ENCODE measurements at places on chromosomes 1 and 21. TPM values are rescaled to one million over a fixed set of nuclear protein-coding genes. Genes with fewer than 3 reads are reported as not detected.

Gene CD34
- total RNA-seq, result 0.44 TPM

Gene RCOR3
- 13.3 TPM for total RNA-seq

Gene TMEM53
- total RNA-seq, result 17.2 TPM

Gene TMEM61
- total RNA-seq, result not detected

Gene SAMD13
- total RNA-seq, result not detected

Gene LCE2A
- not detected for total RNA-seq

Gene AADACL4
- not detected for total RNA-seq

Gene FCAMR
- total RNA-seq, result not detected

Gene GLUL
- 150 TPM for total RNA-seq

Gene PGD
- total RNA-seq, result 44.6 TPM

Gene EXO1
- 48.3 TPM for total RNA-seq

Gene TCHH
- total RNA-seq, result not detected

Gene BARHL2
- total RNA-seq, result not detected

Gene SHISAL2A
- not detected for total RNA-seq

DNA sequence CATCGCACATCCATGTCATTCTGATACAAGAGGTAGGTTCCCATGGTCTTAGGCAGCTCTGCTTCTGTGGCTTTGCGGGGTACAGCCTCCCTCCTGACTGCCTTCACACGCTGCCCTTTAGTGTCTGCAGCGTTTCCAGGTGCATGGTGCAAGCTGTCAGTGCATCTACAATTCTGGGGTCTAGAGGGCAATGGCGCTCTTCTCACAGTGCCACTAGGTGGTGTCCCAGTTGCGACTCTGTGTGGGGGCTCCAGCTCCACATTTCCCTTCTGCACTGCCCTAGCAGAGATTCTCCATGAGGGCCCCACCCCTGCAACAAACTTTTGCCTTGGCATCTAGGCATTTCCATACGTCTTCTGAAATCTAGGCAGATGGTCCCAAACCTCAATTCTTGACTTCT is 138.2 kb upstream of the BRINP3 start:
- no peak for DNase-seq

DNA sequence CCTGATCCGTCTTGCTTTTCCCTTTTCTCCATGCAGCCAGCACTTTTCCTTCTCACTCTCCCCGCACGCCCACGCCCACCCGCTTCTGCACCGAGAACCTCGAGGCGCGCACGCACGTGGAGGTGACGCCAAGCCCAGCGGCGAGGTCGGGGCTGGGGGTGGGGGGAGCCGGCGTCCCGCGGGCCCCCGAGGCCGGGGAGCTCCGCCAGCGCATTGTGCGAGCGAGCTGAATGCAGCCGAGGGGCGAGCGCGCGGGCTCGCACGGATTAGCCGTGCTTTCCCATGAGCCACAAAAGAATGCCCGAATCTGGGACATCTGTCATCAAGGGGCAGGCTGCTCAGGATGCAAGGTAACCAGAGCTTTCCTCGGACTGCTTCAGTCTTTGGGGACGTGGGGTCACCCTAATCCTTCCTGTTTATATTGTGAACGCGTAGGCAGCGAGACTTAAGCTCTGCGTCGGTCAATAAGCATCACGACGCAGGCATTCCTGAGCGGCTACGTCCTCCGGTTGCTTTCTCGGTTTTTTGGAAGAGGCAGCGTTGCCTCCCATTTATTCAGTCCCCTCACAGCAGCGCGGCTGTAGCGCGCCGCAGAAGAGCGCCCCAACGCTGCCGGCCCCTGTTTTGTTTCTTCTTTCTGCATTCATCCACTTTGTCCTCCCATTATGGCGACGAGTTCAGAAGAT is 67.3 kb upstream of the AKT3 start:
- DNase-seq, result peak; percentile 87

GRCh38 chr1:5504364-5504740 is 487.9 kb downstream of the NPHP4 start:
- DNase-seq, result no peak

- no peak for DNase-seq
These were observed 130.7 kb downstream of the SIPA1L2 start for GRCh38 chr1:232499188-232499587.

DNA sequence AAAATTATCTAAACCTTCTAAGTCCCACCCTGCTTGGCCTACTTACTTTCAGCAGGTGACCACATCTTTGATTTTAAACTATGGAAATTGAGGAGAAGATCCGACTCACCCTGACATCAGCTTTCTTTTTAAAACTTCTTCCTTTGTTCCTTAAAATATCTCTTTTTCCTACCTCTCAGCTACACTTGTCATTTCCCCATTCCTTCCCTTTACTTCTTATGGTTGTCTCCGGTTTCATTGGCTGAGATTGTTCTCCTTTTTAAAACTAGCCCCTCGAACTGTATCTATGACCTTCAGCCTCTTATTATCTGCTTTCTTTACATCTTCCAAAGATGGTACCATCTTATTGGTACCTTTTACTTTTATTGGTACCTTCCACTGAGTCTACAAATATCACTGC is 87.8 kb upstream of the NRIP1 start:
- no peak for DNase-seq

- DNase-seq, result no peak
These were observed 149.8 kb downstream of the PTPRC start for GRCh38 chr1:198788561-198789064.

DNA sequence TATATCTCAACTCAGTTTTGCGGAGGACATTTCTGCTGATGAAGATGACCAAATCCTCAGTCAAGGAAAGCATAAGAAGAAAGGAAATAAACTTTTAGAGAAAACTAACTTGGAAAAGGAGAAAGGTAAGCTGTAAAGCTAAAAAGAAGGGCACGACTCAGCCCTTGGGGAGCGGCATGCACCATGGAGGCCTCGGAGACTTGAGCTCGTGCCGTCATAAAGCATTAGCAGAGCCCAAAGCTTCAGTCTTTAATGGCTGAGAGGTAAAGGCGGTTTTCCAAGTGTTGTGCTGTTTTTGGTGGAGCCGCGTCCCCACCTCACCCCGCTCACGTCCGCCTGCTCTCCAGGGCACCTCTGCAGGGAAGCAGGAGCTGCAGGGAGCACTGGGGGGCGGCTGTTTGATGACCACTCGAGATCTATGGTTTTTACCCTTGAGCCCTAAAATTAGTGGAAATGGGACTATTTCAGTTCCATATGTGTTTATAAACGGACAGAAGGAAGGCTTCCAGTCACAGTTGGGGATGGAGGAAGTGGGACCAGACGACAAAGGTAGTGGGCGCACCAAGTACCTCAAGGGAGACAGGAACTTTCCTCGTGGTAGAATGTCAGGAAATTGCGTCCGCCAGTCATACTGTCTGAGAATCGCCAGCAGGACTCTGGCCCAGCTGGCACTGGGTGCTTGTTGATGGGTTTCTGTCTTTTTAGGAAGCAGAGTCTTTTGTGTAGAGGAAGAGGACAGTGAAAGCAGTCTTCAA is 27.6 kb downstream of the RRP1B start:
- DNase-seq, result no peak

DNA sequence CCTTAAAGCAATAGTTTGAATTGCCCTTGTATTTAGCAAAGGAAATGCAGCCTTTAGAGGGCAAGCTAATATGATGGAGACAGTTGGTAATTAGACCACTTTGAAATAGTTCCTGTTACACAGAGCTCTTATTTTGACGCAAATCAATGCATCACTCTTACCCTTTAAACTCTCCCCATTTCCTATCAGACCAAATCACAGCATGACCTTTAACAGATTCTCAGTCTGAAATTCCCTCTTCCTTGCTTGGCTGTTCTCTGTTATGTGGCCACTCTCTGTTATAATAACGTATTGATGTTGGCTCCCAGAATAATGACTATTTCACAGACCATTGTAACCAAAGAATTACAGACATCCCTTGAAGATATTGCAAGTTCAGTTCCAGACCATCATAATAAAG is 66.9 kb upstream of the NGF start:
- no peak for DNase-seq

DNA sequence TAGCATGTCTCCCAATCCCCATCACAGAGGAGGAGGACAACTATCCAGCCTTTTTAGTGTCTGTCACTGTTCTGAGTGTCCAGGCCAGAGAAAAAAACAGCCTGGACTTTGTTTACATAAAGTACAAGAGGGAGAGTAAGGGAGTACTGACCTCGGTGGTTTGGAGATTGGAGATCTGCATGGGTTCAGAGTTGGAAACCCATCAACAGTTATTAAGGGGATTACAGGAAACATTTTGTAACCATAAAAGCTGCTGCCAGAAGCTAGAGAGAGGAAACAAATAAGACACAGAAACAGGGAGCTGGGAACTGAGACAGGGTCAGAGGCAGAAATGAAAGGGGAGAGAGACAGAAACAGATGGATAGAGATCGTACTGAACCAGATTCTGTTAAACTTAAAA is 131.5 kb upstream of the CTTNBP2NL start:
- no peak for DNase-seq

- DNase-seq, result no peak
These were observed 413.9 kb downstream of the RPS6KC1 start for GRCh38 chr1:213464786-213465460.

DNA sequence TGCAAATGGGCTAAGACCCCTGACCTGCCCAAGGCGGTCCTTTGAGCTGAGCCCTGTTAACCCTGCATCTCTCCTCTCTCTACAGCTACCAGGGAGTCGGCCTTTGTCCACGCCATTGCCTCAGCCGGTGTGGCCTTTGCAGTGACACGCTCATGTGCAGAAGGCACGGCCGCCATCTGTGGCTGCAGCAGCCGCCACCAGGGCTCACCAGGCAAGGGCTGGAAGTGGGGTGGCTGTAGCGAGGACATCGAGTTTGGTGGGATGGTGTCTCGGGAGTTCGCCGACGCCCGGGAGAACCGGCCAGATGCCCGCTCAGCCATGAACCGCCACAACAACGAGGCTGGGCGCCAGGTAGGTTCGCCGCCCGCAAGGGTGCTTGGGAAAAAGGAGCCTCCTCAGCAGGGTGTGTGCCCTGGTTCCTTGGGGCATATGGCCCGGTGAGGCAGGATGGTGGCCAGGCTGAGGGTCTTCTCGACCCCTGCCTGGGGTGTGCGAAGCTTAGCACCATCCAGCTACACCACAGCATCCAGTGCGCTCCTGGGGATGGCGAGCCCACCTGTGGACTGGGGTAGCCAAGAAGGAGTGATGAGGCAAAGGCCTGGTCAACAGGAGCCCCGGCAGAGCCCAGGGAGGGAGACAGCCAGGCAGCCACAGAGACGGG is 31.8 kb upstream of the ARF1 start:
- peak; percentile 41 for DNase-seq

- no peak for DNase-seq
These were observed 159.8 kb downstream of the PEX14 start for GRCh38 chr1:10634428-10635084.

GRCh38 chr1:203592730-203593129 is 33.9 kb upstream of the ATP2B4 start:
- DNase-seq, result no peak

DNA sequence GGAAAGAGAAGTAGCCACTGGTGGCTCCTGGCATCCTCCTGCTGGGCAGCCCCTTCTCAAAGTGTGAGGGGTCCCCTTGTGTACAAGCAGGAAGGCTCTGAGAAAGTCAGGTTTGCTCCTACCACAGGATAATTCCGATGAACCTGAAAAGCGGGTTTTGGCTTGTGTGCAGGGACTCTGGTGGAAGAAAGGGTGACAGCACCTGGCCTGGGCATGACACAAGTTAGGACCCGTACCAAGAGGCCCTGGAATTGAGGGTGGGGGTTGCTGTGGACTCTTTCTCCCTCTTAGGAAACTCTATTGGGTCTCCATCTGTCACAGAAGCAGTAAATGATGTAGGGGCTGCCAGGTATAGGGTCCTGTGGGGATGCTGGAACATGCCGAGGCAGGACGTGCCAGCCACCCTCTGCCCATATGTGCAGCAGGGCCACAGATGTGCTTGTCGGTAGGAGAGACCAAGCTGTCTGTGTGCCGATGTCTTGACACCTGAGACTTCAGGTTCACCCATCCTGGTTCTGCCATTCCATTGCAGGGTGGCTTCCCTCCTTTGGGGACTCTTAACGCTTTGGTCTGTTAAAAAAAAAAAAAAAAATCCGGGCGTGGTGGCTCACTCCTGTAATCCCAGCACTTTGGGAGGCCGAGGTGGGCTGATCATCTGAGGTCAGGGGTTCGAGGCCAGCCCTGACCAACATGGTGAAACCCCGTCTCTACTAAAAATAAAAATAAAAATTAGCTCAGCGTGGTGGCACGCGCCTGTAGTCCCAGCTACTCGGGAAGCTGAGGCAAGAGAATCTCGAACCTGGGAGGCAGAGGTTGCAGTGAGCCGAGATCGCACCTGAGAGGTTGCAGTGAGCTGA is 9.8 kb downstream of the C1orf35 start:
- peak; percentile 39 for DNase-seq

- DNase-seq, result no peak
These were observed 5.6 kb downstream of the SH3BGRL3 start for GRCh38 chr1:26285366-26286063.

DNA sequence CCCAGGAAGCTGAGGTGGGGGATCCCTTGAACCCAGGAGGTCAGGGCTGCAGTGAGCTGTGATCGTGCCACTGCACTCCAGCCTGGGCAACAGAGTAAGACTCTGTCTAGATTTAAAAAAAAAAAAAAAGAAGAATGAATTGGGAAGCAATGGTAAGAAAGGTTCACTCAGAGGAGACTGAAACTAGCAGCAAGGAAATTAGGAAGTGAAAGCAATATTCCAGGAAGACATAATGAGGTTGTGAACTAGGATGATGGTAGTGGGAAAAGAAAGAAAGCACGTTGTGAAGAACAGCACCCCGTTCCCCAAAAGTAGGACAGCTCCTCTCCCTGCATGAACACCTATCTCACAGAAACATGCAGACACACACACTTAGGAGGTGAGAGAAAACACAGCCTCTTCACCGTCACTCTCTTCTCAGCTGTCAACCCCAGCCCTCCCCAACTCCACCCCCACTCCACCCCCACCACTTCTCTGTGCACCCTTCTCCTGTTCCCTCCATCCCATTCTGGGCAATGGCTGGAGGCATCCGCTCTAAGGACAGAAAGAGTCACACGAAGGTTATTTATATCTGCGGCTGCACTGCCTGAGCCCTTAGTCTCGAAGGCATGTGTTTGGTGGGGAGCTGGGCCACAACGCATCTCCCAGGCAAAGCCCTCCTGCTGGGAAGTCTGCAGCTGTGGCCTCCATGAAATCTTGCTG is 101.8 kb upstream of the LPGAT1 start:
- DNase-seq, result no peak

GRCh38 chr1:49416758-49417157 is 607.0 kb downstream of the AGBL4 start:
- DNase-seq, result no peak

DNA sequence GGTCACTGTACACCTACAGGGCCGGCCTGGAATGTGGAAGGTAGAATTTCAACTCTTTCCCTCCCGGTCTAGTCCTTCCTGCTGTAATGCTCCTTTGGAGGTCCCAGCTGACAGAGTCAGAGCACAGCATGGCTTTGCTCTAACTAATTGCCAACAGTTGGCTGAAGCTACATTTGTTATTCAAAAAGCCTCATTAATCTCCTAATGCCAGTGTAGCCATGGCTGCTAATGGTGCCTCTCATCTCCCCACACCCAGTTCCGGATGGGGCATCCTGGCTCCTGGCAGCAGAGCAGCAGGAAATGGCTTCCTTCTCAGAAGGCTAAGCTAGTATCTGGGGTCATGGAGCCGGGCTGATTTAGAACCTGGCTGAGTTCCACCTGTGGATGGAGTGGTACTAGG is 18.7 kb upstream of the CAMK1G start:
- DNase-seq, result no peak

Data from SJSA1 (cell line).